ENCODE measurements at places on chromosomes 3 and 15.

GRCh38 chr15:89482139-89482538, 14.2 kb downstream of the RHCG start:
- no peak for DNase-seq

- DNase-seq: peak; percentile 45
Measured at GRCh38 chr3:184154885-184155643, at the start of gene DVL3. DVL3 (plus strand) TSS chr3:184155377; CDS start chr3:184155636, 259 bp downstream.

DNA sequence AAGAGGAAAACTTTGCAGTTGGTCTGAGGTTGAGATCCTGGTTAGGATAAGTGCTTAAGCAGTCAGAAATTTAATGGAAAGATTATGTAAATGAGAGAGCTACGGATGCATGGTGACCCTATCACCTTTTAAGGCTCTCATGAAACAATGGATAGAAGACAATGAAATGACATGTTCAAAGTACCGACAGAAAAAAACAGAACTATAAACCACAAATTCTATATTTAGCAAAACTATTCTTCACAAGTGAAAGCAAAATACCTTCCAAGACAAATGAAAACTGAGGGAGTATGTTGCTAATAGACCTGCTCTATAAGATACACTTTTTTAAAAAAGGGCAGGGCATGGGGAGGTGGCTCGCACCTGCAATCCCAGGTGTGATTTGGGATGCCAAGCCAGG, 32.2 kb downstream of the DNAAF4 start:
- DNase-seq: no peak

GRCh38 chr3:11047500-11047899, 55.0 kb downstream of the SLC6A1 start:
- no peak for DNase-seq

- DNase-seq: no peak
Measured at GRCh38 chr15:56942118-56942517, 23.7 kb downstream of the TCF12 start.

- no peak for DNase-seq
Measured at GRCh38 chr15:93047621-93048425, 41.2 kb downstream of the RGMA start.

DNA sequence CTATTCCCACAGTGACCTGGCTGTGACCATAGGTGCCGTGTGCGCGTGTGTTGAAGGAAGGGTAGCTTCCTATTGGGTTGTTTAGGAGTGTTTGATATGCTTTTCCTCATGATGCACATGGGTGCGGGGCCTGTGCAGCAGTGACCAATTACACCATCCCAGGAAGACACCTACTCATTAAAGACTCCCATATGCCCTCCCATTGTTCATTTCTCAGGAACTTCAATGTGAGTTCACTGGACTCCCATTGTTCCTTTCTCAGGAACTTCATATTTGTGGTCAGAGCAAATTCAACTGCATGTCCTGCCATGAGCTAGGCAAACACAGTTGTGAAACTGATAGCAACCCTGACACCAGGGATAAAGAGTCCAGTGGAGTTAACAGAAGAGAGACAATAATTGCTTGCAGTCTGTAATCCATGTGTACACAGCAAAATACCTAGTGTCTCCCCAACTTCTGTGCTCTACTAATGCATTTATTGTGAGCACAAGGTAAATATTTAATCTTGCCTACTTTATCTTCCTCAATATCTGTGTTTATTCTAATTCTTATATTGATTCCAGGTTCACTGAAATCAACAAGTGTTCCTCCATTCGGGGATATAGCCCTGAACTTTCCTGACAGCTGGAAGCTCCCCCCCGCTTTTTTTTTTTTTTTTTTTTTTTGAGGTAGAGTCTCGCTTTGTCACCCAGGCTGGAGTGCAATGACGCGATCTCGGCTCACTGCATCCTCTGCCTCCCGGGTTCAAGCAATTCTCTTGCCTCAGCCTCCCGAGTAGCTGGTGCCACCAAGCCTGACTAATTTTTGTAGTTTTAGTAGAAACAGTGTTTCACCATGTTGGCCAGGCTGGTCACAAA, 57.5 kb upstream of the GCNT3 start:
- no peak for DNase-seq

- DNase-seq: peak; percentile 6
Measured at GRCh38 chr3:14532691-14533456, 7.3 kb downstream of the GRIP2 start.

DNA sequence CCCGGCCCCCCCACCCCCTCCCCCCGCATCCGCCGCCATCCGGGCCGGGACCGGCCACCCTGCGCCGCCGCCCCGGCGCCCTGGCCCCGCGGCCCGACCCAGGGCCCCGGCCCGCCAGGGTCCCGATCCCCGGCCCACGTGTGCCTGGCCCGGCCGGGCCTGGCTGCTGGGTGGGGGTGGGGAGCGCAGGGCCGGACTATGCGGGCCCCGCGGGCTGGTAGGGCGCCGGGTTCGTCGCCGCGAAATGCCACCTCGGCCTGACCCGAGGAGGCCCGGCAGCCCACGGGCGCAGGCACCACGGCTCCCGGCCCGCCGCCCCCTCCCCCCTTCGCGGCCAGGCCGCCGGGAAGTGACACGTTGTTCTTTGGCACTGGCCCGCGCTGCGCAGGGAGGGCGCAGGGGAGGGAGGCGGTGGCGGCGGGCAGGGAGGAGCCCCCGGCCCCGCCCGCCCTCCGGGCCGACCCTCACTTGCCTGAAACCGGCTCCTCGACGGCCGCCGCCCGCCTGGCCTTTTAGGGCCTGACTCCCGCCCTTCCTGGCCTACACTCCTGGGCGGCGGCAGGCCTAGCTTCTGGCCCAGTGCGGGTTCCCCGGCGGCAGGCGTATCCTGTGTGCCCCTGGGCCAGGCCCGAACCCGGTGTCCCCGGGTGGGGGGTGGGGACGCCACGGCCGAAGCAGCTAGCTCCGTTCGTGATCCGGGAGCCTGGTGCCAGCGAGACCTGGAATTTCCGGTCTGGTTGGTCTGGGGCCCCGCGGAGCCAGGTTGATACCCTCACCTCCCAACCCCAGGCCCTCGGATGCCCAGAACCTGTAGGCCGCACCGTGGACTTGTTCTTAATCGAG, 515 bp downstream of the EIF4G1 start:
- peak; percentile 67 for DNase-seq

- no peak for DNase-seq
Measured at GRCh38 chr15:78263907-78264303, 457 bp upstream of the DNAJA4 start.

GRCh38 chr3:12440927-12441714, 43.2 kb upstream of the TSEN2 start:
- peak; percentile 82 for DNase-seq

DNA sequence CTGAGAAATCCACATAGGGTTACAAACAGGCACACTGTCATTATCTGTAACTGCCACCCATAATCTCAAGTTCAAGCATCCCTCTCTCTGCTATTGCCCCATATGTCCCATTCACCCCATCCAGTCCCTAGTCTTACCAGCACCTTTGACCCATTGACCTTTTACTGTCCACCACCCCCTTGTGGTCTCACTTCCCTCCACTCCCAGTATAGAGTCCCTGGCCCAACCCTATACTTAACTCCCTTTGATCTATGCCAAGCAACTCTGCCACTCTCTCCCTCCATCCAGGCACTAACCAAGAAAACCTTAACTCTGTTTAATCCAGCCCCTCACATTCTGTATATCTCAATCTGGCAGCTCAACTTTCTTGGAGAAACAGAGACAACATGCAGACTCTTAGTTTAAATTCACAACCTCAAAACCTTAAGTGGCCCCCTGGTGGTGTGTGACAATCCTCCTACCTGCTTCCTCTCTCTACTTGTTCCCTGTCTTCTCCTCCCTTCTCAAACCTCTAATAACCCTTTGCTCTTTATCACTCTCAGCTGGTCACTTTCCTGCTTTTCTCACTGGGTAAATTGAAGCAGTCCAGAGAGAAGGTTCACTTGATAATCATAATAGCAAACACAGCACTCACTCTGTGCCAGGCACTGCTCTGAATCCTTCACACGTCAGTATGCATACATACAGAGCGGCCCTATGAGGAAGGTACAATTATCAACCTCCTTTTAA, 162.7 kb downstream of the STT3B start:
- DNase-seq: no peak

GRCh38 chr15:58154769-58155168, 16.6 kb downstream of the AQP9 start:
- no peak for DNase-seq

GRCh38 chr15:56758770-56759449, 25.6 kb upstream of the ZNF280D start:
- DNase-seq: no peak

- no peak for DNase-seq
Measured at GRCh38 chr3:73448761-73449301, 175.9 kb downstream of the PDZRN3 start.

DNA sequence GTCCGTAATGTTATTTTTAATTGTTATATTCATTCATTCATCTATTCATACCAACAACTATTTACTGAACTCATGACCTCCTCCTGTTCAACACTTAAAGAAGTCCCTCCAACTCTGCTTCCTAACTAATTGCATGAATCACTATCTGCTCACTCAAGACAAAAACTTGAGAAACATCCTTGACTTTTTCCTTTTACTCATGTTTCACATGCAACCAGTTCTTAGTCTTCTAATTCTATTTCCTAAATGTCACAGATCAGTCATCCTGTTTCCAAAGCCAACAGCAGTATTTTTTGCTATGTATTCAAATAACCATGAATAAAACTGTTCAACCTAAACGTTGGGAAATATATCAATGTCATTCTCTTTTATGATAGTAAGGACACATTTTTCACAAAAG, 124.6 kb upstream of the GBE1 start:
- DNase-seq: no peak

GRCh38 chr15:36982430-36982829, 117.9 kb downstream of the MEIS2 start:
- DNase-seq: no peak

DNA sequence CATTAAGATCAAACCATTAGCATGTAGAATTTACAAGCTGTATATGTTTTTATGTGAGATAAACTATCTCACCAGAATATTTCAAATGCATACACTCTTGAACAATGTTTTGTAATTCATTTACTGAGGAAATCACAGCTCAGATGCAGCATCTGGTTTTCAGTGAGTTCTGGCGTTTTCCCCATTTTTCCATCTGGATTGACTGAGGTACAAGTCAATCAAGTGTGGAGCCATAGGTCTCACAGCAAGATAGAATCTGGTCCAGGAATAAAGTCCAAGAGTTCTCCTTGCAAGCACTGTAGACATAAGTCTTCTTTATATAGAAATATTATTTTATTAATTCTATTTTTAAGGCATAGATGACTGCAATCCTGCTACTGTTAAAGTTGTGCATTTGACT, 219.3 kb downstream of the ZBBX start:
- peak; percentile 13 for DNase-seq

DNA sequence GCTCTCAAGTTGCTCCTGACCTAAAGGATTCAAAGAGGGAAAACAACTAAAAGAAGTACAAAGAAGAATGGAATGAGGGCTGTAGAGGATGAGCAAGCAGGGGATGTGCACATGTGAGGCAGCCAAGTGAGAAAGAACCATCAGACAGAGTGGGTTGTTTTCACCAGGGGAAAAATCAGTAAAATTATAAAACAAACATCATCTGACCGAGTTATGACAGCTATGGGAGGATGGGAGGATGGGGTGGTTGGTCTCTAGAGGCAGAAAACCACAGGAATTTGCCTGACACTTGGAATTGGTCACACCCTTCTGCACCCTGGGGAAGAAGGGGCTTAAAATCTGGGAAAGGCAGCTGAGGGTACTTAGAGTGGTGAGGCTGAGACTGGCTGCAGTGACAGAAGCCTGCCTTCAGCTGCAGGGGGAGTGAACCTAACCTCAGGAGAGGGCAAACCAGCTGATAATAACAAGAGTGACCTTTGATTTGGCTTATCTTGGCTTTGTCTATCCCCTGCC, 10.1 kb downstream of the ARHGAP31 start:
- no peak for DNase-seq

DNA sequence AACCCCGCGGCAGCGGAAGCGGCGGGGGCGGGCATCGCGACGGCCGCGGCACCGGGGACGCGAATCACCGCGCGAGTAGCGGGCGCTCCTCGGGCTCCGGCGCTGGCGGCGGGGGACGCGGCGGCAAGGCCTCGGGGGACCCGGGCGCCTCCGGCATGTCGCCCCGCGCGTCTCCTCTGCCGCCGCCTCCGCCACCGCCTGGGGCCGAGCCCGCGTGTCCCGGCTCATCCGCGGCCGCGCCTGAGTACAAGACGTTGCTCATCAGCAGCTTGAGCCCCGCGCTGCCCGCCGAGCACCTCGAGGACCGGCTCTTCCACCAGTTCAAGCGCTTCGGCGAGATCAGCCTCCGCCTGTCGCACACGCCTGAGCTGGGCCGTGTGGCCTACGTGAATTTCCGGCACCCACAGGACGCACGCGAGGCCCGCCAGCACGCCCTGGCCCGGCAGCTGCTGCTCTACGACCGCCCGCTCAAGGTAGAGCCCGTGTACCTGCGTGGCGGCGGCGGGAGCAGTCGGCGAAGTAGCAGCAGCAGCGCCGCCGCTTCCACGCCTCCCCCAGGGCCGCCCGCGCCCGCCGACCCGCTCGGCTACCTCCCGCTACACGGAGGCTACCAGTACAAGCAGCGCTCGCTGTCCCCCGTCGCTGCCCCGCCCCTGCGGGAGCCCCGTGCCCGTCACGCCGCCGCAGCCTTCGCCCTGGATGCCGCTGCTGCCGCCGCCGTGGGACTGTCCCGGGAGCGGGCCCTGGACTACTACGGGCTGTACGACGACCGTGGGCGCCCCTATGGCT, 675 bp downstream of the RBM15B start:
- no peak for DNase-seq

DNA sequence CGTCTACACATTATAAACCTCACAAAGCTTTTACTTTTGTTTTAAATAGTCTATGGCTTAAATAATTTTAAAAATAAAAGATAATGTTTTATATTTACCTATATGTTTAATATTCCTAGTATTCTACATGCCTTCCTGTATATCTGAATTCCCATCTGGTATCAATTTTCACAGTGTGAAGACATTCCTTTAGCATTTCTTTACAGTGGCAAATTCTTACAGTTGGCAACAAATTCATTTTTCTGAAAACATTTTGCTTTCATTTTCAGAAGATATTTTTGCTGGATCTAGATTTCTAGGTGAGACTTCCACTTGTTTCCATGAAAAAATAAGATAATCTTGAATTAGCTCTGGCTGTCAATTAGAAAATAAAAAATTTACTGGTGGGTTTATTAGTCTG, 471.4 kb upstream of the NAALADL2 start:
- no peak for DNase-seq

Data from NCI-H446 (cell line).